ENCODE measurements at places on chromosomes 6 and 20. TPM values are rescaled to one million over a fixed set of nuclear protein-coding genes. Genes with fewer than 3 reads are reported as not detected.

The GNAS-AS1 gene
- total RNA-seq = 1.3 TPM

The SASH1 gene
- 9.0 TPM for total RNA-seq

The SYCP2L gene
- 0.26 TPM for total RNA-seq

DNA sequence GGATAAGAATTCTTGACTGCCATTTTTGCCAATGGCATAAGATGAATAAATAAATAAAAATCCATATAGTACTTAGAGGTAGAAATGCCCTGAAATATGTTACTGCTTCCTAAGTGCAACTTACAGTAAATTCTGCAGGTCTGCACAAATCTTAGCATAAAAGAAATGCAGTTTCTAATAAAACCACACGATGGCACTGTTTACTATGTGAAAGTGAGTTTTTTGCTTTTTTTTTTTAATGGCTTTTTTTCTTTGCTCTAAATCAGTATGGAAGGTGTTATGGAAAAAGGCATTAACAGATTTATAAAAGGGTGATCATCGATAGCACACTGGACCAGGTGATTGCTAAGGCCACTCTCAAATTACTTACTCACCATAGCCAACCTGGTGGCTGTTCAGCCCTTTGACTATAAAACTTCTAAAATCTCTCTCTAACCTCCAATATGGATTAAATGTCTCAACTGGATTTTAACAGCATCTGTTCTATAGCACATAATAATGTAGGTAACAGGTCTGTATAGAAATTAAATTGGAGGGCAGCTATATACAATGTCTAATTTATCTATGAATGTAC lies 45.8 kb downstream of the AHI1 start:
- DNase-seq = peak; percentile 50

GRCh38 chr6:37319156-37319555 lies 34.6 kb upstream of the RNF8 start:
- no peak for DNase-seq

- DNase-seq = no peak
These were observed 4.0 kb downstream of the MYLIP start for GRCh38 chr6:16132909-16133308.

The PRPH2 gene
- total RNA-seq = under 0.01 TPM

- no peak for DNase-seq
These were observed 27.8 kb downstream of the SPATA2 start for GRCh38 chr20:49887251-49888211.

The SIRPD gene
- not detected for total RNA-seq

The PGC gene
- total RNA-seq = not detected

The OLIG3 gene
- total RNA-seq = not detected

- peak; percentile 66 for DNase-seq
These were observed 28.3 kb upstream of the PREP start for GRCh38 chr6:105431226-105431625.

GRCh38 chr20:40536808-40537207 lies 152.2 kb downstream of the MAFB start:
- peak; percentile 12 for DNase-seq

DNA sequence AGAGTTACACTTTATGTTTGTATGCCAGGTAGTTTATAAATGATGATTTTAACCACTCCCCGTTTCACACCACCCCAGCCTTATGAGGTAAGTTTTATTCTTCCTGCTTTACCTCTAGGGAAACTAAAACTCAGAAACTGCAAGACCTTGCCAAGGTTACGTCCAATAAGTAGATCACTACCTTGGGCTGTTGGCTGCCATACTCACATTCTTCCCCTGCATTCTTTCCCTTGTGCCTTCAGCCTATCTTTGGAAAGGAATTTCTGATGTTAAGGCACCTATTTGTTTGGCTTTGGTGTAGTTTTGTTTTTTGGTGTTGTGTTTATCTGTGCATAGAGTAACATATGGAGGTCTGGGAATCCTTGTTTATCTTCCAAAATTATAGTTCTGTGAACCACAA lies 122.1 kb downstream of the UST start:
- DNase-seq = no peak

- DNase-seq = peak; percentile 4
These were observed 18.3 kb downstream of the GHRH start for GRCh38 chr20:37243076-37243936.

The RIPOR3 gene
- total RNA-seq = 0.53 TPM

The ARID1B gene
- total RNA-seq = 27.5 TPM

The EPHA7 gene
- total RNA-seq = not detected

DNA sequence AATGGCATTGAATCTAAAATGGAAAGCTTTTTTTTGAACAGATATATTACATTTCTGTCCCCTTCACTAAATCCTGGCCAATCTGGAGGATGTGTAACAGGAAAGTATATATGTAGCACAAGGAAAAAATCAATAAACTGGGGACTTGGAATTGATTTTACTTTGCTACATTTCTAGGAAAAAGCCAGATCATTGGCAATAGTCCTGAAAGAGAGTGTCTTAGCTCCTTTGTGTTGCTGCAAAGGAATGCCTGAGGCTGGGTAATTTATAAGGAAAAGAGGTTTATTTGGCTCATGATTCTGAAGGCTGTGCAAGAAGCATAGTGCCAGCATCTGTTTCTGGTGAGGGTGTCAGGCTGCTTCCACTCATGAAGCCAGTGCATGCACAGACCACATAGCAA lies 574.9 kb downstream of the HTR1B start:
- no peak for DNase-seq

The PTPN1 gene
- total RNA-seq = 18.4 TPM

GRCh38 chr6:84450018-84450417 lies 222.6 kb upstream of the CEP162 start:
- DNase-seq = no peak

DNA sequence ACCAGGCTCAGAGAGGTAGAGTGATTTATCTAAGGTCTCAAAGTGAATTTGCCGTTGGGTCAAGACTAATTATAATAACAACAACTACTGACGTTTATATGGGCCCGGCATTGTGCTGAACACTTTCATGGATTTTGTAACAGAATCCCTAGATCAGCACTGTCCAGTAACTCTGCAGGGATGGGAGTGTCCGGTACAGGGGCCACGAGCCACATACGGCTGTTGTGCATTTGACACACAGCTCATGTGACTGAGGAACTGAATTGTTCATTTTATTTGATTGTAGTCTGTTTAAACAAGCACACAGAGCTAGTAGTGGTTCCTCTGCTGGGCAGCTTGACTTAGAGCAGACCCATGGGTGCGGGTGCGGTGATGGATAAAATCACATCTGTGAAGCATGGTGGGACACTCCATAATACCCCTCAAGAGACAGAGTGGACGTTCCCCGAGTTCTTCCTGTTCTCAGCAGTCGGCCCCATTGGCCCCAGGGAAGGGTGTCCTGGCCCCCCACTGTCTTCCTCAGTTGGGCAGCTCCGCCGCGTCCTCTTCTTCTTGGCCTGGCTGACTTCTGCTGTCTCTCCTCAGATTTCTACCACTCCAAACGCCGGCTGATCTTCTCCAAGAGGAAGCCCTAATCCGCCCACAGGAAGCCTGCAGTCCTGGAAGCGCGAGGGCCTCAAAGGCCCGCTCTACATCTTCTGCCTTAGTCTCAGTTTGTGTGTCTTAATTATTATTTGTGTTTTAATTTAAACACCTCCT lies 6.8 kb downstream of the CDKN1A start:
- no peak for DNase-seq

The TCEA2 gene
- 5.1 TPM for total RNA-seq

DNA sequence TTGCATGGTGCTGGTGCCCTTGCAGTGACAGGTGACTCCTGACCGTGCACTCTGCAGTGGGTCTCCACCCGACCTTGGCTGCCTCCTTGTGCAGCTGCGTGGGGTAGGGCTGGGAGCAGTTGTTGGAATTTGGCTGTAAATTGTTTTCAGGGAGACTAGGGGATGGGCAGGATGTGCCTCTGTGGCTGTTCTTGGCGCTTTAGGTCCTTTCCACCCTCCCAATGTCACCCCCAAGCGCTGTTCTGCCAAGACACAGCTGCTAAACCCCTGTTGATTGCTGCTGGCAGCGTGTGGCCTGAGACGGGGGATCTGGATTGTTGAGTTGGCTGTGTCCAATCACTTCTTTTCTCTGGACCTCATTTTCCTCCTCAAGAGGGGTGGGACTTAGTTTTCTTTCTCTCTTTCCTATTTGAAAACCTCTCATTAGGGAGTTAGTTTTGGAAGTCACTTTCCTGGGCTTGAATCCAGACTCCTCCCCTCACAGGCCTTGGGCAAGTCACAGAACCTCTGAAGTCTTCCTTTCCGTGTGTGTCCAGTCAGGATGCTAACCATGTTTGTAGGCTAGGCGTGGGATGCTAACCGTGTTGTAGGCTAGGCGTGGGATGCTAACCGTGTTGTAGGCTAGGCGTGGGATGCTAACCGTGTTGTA lies 8.5 kb downstream of the IGF2R start:
- DNase-seq = no peak

The PSORS1C2 gene
- total RNA-seq = not detected

The CLVS2 gene
- total RNA-seq = not detected

- no peak for DNase-seq
These were observed 138.4 kb upstream of the RNF24 start for GRCh38 chr20:4153661-4154238.

DNA sequence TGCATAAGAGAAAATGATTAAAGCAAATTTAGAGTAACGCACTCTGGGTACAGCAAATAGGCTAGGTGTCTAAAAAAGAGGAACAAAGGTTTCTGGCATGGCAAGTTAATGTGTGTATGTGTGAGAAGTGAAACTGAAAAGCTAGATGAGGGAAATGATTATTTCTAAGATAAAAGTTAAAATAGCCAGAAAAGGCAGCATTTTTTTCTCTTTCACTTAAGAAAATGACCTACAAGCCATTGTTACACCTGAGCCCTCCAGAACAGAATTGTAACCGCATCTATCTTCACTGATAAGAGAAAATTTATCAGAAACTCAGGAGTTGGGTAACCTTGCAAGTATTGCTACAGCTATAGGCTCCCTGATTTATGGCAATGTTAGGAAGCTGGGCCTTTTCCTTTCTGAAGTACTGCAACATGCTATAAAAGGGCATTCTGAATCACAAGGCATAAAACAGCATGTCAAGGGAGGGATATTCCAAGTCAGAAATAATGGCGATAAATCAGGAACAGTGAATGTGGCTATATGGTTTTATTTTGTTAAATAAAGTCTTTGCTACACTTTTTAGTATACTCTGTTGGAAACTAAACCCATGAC lies 395.3 kb downstream of the TBC1D32 start:
- DNase-seq = no peak

The ARFRP1 gene
- total RNA-seq = 49.2 TPM

GRCh38 chr6:132598473-132598872 lies 8.9 kb upstream of the TAAR5 start:
- peak; percentile 34 for DNase-seq

DNA sequence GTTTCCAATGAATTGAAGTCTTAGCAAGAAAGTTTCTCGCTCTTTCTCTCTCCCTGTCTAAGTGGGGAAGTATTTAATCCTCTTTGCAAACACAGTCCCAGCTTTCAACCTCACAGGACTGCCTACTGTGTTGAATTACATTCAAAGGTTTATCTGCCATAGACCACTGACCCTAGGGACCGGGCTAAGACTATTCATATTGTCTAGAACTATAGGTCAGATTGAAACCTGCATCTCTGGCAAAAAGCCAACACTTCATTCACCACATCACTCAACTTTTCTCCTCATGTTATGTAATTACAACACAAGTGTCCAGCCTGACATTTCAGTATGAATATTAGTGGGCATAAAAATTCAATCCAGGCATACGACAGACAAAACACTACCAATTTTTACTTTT lies 314.7 kb upstream of the RSPO3 start:
- DNase-seq = no peak

Data from bronchial epithelial cell (primary cell).